ENCODE measurements at places on chromosomes 1 and 21. TPM values are rescaled to one million over a fixed set of nuclear protein-coding genes. Genes with fewer than 3 reads are reported as not detected.

DNA sequence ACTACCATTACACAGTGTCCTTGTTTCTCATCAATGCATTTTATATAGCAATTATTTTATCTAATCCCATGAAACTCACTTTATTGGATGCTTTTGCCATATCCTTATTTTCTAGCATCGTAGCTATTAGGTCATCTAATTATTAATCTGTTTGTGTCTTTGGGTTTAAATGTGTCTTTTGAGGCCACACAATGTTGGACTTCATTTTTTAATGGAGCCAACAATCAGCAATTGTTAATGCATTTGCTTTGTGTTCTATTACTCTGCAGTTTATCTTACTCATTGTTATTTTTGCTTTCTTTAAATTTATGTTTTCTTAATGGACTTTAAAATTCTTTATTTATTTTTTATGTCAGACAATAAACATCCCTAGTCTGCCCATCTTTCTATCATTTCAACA is 1.8 kb upstream of the HSD11B1 start:
- DNase-seq, result no peak

DNA sequence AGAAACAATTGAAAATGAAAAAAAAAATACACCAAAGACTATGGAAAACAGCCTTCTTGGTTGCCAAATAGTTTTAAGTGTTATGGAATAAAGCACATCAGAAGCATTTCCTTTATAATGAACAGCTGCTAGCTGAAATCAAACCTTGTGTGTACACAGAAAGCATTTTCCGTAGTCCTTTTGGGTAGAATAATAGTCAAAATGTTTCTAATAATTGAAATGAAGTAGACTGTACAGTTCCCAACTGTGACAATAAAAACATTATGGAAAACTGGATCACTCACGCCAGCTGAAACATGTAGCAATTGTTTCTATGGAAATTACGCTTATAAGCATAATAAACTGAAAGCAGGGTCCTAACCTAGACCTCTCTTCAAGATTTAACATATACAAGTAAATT is 856.3 kb upstream of the B3GALT2 start:
- no peak for DNase-seq

DNA sequence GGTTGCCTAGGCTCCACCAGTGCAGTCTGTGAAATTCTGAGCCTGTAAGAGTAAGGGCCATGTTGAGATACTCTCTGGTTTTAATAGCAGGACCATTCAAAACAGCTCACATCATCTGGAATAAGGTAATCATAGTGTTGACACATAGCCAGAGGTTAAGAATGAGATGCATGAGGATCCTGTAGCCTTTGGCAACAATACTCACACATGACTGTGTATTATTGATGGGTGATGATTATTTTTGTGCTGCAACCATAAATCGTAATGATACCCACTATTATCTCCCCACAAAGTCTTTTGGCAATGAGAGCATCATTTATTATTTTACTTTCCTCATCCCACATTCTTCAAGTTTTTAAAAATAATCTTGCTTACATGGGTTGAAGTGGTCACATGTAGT is 35.5 kb downstream of the KCNK2 start:
- no peak for DNase-seq

DNA sequence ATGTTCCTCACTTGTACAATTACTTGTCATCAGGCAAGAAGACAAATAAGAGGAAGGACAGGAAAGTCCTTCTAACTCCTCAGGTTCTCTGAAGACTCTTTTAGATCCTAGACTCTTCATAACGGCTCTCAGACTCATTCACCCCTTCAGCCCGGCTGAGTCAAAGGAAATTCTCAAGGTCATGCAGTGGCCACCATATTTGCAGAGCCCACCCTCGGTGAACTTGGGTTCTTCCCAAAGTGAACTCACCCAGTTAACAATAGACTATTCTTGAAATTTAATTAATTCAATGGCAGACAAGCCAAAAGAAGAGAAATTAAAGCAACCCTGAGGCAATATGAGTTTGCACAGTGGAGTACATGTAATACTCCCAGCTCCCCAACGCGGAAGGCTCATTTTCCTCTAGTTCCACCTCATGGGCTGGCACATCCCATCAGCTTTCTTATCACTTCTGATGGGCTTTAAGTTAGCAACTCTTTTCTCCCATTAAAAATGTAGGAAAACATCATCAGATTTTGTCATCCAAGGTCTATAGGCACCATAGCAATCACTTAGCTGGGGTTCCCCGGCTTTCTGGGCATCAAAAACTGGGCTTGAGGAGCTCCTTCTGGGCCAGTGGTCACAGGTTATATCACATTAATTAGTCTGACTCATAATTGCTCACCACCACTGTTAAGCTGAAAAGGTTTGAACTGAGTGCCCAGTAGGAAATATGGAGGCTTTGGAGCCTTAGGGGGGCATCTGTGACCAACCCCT is 27.8 kb upstream of the TIAM1 start:
- no peak for DNase-seq

- DNase-seq, result no peak
Observed at GRCh38 chr1:231818337-231818736, 191.7 kb downstream of the DISC1 start.

DNA sequence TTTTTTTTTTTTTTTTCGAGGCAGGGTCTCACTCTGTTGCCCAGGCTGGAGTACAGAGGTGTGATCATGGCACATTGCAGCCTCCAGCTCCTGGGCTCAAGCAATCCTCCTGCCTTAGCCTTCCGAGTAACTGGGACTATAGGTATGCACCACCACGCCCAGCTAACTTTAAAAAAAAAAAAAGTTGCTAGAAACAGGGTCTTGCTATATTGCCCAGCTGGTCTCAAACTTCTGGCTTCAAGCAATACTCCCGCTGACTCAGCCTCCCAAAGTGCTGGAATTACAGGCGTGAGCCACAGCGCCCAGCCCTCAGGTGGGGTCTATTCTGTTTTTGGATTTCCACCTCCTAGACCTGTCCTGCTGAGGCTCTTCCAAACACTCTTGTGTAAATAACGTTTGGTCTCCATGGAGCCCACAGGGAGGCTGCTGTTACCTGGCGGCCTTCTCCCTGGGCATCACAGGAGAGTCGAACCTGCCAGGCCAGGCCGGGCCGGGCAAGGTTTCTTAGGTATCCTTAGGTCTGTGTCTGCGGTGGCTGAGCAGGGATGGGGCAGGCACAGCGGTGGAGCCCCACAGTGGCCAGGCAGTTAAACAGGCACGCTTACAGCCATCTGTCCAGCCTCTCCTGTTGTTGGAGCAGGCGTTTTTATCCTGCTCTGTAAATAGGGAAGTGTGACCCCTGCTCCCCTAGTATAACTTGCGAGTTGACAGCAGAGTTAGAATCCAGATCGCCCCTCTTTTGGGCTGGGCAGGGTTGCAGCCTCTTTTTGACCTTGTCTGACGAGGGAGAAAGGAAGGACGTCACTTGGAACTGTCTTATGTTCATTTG is 18.8 kb downstream of the PLEKHM2 start:
- no peak for DNase-seq

DNA sequence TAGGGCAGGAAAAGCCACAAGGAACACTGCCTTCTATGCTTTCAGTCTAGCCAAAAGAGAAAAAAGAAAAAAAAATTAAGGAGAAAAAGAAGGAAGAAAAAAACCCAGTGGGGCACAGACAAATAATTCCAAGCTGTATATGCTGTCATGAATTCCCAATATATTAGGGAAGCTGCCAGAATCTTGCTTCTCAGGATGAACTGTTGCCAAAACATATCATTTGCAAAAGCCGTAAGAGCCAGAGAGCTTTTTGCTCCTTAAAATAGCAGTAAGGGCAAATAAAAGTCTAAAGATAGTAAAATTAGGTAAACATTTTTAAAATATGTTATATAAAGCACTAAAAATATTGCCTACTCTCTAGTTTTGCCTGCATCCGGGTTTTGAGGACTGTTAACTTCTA is 52.1 kb downstream of the PGM1 start:
- peak; percentile 81 for DNase-seq

DNA sequence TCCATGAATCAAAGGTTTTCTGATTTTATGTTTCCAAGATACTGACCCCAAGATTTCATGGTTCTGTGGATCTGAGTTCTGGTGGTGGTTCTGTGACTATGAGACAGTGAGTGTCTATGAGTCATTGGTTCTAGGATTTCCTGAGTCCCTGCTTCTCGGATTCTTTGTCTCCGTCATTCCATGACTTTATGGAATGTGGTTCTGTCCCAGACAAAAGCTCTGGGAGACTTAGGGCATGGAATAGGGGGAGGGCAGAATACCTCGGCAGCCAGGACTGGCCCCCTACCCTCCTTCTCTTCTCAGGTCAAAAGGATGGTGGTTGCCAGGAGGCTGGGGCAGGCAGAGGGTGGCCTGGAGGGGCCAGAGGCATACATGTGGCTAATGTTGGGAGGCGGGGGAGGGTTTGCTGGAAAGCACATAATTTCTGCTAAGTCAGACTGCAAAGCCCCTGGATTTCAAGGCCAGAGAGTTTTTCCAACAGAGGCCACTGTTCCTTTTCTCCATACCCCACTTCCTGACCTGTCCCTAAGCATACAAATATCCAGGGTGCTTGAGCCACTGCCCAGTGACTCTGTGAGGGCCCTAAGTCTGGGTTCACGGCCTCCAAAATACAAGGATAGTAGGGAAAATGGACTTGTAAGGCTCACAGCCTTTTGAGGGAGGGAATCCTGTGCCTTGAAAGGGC is 17.2 kb downstream of the CDCP2 start:
- DNase-seq, result no peak

GRCh38 chr1:225879521-225880221 is 2.5 kb downstream of the TMEM63A start:
- no peak for DNase-seq

DNA sequence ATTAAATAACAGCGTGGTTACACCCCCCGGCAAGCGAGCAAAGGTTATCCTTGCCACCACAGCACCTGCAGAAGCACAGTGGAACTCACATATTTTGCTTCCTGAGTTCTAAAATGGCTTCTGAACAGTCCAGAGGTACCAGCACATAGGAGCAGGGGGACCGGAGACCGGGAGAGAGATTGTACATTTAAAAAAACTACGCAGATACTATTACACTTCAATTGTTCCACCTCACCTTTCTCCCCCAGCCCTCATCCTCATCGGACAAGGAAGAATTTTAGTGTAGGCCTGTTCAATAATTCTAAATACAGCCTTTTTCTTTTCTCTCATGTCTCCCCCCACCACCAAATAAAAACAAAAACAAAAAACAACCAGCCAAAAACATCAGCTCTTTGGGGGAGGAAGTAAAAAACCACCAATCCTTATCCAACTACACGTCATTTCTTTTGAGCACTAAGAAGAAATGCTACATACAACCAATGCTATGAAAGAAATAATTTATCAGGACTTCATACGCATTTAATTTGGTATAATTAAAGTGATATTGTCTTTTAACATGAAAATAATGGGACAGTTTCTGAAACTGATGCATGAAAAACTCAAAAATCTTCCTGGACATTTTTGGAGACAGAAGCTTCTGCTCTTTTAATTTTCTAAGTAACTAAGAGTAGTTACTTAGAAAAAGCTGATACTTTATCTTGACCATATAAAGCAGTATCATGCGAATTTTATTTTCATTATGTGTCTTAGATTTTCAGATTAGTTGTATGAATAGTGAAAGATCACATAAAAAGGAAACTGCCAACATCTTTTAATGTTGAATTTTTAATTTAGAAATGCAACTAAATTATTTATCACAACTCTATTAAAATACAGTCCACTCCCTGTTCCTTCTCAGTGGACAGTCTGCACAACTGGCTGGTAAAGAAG is 9.1 kb downstream of the CDKN2C start:
- DNase-seq, result peak; percentile 3

WRAP73 gene
- total RNA-seq, result 6.0 TPM

SPRR2G gene
- 11.3 TPM for total RNA-seq

CASZ1 gene
- 3.9 TPM for total RNA-seq

TFAP2E gene
- not detected for total RNA-seq

URB2 gene
- 8.7 TPM for total RNA-seq

Data from umbilical cord (tissue), 2 donors.